ENCODE measurements at places on chromosomes 3 and 15. TPM values are rescaled to one million over a fixed set of nuclear protein-coding genes. Genes with fewer than 3 reads are reported as not detected.

SIDT1 gene
- polyA plus RNA-seq, result 116 TPM

PTX3 gene
- polyA plus RNA-seq, result not detected

RTP4 gene
- polyA plus RNA-seq, result 4.9 TPM

TMCO5A gene
- not detected for polyA plus RNA-seq

CHRFAM7A gene
- polyA plus RNA-seq, result not detected

ACTRT3 gene
- 0.45 TPM for polyA plus RNA-seq

IMPG2 gene
- not detected for polyA plus RNA-seq

FURIN gene
- polyA plus RNA-seq, result 4.9 TPM

FEZF2 gene
- not detected for polyA plus RNA-seq

PIGB gene
- 19.2 TPM for polyA plus RNA-seq

CORO2B gene
- 6.1 TPM for polyA plus RNA-seq

NTRK3 gene
- polyA plus RNA-seq, result not detected

MELTF gene
- polyA plus RNA-seq, result not detected

TBC1D21 gene
- polyA plus RNA-seq, result not detected

TGM4 gene
- polyA plus RNA-seq, result 0.22 TPM

ISG20 gene
- 1,304 TPM for polyA plus RNA-seq

FES gene
- polyA plus RNA-seq, result 17.2 TPM

ABI3BP gene
- 0.09 TPM for polyA plus RNA-seq

ALS2CL gene
- polyA plus RNA-seq, result not detected
